ENCODE measurements at places on chromosomes 2 and 18. TPM values are rescaled to one million over a fixed set of nuclear protein-coding genes. Genes with fewer than 3 reads are reported as not detected.

LRRTM1 gene
- not detected for total RNA-seq

GPR155 gene
- 12.6 TPM for total RNA-seq

CERKL gene
- not detected for total RNA-seq

RAB17 gene
- not detected for total RNA-seq

DNA sequence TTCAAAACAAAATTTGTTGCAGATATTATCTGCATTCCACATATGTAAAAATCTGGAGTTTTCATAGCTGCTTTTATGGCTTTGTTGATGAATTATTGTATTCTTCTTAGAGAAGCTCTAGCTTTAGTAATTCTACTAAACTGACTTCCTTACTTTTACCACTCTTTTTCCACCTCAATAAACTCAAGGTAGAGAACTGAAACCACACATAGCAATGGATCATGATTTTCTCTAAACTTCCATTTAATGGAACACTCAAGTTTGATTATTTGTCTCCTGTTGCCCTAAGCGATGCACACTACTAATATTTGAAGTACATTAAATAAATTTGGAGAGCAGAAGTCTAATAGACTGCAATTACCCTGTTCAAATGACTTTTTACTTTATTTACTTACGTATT is 192.0 kb downstream of the NBAS start:
- H3K36me3 ChIP-seq: peaks cover 7% of the 10 kb centered on the region
- no peak for DNase-seq
- no peak overlapping the region for H3K4me3 ChIP-seq
- no peaks in the 10 kb centered on the region for H3K27me3 ChIP-seq

- DNase-seq: no peak
- H3K4me1 ChIP-seq: no peaks in the 10 kb centered on the region
- H3K27ac ChIP-seq: no peak overlapping the region
- no peak overlapping the region for H3K4me3 ChIP-seq
- no peaks in the 10 kb centered on the region for H3K36me3 ChIP-seq
These were observed 37.2 kb downstream of the MBOAT2 start for GRCh38 chr2:8966123-8966908.

- no peaks in the 10 kb centered on the region for H3K27me3 ChIP-seq
- peaks cover 1% of the 10 kb centered on the region for H3K4me1 ChIP-seq
- H3K27ac ChIP-seq: no peak overlapping the region
- H3K36me3 ChIP-seq: peaks cover 4% of the 10 kb centered on the region
- no peak for DNase-seq
These were observed 7.1 kb downstream of the WDR54 start for GRCh38 chr2:74428675-74429074.

DNA sequence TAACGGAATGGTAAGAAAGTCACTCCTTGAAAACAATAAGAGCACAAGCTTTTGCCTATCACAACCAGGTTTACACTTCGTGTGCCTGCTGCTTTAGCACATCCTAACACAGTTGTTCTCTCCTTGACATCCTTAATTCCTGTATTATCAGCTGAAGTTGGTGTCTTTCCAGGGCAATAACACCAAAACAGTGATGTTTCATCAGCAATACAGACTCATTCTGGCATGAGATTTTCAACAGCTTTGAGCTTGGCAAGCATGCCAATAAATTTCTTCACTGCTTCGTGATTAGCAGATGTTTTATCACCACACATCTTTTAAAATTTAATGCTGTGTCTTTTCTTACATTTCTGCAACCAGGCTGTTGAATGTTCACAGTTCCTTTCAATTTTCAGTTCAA is 148.4 kb downstream of the EIPR1 start:
- H3K4me1 ChIP-seq: peaks cover 22% of the 10 kb centered on the region
- no peak overlapping the region for H3K27ac ChIP-seq
- H3K27me3 ChIP-seq: no peaks in the 10 kb centered on the region
- peaks cover 48% of the 10 kb centered on the region for H3K36me3 ChIP-seq
